ENCODE measurements at places on chromosomes 6 and 20.
A peak's percentile ranks its signal among the peaks of the same experiment; 100 is the strongest.

DNA sequence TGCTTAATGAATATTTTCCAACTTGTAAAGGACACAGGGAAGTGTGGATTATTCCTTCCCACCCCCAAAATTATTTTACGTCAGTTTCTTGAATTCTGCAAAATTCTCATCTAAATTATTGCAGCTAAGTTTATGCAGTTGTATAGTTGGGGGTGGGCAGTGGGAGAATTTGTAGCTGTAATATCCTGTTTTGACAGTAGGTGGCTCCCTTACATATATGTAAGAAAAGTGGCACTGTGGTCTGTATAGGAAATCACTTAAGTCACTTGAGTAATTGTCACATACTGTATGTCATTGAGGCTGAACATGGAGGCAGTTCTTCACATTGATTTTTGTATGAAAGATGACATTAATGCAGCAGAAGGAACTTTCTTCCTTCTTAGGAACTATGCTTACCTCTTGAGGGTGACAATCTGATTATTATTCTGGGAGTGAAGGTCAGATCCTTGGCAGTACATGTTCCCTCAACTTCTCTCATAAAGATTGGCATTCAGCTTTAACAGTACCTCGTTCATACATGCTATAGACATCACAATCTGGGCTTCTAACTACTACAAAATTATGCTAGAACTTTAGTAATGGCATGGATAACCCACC, 14.6 kb upstream of the CFAP206 start:
- no peaks in the 10 kb centered on the region for H3K4me1 ChIP-seq
- H3K36me3 ChIP-seq = no peaks in the 10 kb centered on the region
- no peak overlapping the region for H3K27ac ChIP-seq
- H3K4me3 ChIP-seq = no peak overlapping the region
- DNase-seq = no peak

DNA sequence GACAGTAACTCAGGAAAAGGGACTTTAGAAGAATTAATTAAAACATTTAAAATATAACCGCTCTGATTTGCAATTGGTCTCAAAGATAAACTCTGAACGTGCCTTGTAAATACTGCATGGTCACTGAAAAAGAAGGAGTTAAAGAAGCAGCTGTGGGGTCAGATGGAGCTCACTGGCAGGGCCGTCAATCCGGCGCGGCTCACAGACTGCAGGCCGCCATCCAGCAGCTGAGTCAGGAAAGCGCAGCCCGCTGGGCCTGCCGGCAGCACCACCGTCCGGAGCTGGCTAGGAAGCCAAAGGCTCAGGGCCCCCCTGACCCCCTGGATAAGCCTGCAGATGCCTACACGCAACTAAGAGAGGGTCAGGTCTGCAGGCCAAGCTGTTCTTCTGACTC, 54.2 kb upstream of the FRMD1 start:
- H3K27ac ChIP-seq = no peak overlapping the region
- H3K4me1 ChIP-seq = peaks cover 4% of the 10 kb centered on the region
- DNase-seq = no peak
- H3K27me3 ChIP-seq = peaks cover 11% of the 10 kb centered on the region
- peak overlapping the region; percentile 43 for H3K4me3 ChIP-seq
- no peaks in the 10 kb centered on the region for H3K36me3 ChIP-seq

DNA sequence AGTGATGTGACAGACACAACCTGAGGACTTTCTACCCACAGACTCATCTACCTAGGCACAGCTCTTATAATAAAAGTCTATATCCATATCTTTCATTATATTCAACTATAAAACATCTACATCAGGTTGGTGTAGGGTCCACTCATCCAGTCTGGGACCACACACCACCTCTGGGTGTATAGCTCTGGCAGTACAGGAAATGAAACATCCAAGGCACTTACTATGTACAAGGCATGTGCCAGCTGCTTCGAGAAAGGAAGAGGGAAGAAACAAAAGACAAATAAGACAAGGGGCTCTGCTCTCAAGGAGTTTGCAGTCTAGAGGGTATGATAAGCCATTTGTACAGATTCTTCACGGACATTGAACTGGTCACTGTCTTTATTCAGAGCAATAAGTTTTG, 18.6 kb downstream of the KIF13A start:
- peaks cover 56% of the 10 kb centered on the region for H3K4me1 ChIP-seq
- DNase-seq = no peak
- no peaks in the 10 kb centered on the region for H3K36me3 ChIP-seq
- H3K4me3 ChIP-seq = no peak overlapping the region

GRCh38 chr6:18681832-18682503, 294.8 kb downstream of the RNF144B start:
- no peak for DNase-seq
- no peaks in the 10 kb centered on the region for H3K36me3 ChIP-seq
- H3K4me3 ChIP-seq = no peak overlapping the region
- H3K27ac ChIP-seq = no peak overlapping the region
- H3K27me3 ChIP-seq = no peaks in the 10 kb centered on the region

Measured in lower lobe of right lung (tissue), 2 donors.